ENCODE measurements at places on chromosomes 13 and 19.
A peak's percentile ranks its signal among the peaks of the same experiment; 100 is the strongest.

DNA sequence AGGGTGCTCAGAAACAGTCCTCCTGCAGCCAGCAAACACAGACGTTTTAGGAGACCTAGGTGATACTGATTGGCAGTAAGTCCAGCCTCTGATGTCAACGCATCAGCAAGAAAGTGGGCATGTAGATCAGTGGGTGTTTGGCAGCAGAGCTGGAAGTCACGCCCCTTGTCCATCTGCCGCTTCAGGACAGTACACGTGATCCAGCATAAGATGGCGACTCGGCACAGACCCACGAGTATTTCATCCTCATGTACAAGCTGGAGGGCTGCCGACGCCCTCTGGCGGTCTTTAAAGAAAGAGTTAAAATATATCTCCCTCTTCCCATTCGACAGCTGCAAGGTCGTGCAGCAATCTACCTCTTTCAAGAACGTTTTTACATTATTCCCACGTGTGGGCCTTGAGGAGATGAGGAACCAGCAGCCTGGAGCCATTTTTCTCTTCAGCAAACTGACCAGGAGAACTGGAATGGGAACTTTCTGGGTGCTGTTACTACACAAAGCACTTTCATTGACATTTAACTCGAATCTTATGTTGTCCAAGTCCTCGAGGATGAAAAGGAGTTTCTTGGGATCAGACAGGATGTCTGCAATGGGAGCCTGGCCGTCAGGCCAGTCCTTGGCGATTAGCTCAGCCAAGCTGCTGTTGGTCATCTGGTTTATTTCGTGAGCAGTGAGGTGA, 22.3 kb downstream of the NLRP11 start:
- no peak for DNase-seq

DNA sequence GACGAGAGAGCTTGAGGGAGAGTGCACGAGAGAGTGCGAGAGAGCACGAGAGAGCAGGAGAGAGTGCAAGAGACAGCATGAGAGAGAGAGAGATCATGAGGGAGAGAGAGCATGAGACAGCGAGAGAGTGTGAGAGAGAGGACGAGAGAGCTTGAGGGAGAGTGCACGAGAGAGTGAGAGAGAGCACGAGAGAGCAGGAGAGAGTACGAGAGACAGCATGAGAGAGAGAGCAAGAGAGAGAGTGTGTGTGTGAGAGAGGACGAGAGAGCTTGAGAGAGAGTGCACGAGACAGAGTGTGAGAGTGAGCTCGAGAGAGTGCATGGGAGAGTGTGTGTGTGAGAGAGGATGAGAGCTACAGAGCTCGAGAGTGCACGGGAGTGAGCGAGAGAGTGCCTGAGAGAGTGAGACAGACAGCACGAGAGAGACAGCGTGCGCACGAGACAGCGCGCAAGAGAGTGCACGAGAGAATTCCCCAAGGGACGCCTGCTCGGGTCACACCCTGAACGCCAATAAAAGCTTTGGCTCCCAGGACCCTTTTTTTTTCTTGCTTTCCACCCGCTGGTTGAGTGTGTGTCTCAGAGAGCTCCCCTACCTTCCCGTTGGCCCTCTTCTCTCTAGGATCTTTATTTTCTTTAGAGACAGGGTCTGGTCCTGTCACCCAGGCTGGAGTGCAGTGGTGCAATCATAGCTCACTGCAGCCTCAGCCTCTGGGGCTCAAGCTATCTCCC, 3.7 kb downstream of the CD70 start:
- DNase-seq: no peak

DNA sequence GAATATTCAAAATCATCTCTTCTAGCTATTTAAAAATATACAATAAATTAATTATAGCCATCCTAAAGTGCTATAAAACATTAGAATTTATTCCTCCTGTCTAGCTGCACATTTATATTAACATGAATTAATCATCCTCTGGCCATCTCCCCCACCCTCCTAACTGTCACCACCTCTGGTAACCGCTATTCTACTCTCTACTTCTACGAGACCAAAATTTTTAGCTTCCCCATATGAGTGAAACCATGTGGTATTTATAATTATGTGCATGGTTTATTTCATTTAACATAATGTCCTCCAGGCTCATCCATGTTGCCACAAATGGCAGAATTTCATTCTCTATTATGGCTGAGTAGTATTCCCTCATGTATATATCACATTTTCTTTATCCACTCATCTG, 265.2 kb downstream of the COG6 start:
- DNase-seq: no peak

DNA sequence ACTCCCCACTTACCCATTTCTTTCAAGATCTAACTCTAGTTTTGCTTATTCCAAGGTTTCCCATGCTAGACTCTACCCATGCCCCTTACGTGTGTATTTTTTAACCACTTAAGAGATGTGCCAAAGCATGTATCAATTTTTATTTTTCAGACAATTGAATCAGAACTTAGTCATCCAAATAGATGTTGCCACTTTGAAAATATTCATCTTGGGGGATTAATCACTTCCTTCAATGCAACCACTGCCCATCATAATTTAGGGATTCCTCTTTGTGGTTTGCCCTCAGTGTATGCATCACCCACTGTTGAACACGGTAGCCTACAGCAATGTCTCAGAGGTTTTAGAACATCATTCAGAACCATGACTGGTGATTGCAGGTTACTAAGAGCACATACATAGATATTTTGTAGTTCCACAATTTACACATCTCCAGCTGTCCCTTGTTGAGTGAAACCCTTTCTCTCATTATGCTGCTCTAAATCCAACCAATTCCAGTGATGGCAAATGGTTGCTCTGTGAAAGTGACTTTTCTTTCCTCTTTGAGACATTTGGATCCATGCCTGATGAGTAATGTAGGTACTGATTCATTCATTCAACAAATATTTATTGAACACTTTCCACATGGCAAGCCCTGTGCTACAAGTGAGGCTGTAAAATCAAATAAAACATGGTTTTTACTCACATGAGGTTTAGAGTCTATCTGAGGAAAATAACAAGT, 60.6 kb upstream of the SERP2 start:
- peak; percentile 81 for DNase-seq

DNA sequence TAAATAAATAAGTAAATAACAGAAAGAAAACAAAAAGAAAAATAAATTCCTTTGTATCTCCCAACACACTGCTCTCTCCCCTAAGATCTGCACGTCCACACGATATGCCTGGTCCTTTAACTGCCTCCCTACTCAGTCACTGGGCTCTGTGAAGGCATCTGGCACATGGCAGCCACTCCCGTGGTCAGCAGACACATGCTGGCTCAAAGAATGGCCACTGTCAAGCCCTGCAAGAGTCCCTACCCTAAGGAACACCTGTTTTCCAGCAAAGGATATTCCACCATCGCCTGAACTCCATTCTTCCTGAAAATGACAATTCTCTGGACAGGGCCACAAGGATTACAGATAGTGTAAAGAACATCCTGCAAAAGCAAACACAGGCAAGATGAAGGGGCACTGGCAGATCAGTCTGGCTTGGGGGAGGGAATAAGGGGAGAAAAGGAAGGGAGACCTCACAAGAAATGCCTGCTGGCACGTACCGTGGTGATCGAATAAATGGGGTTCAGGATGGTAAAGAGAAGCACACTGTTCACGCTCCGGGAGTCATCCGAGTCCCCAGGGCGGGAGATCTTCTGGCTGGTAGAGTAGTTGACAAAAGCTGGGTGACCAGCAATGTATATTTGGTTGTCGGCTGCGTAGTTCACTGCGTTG, 4.3 kb downstream of the HNRNPL start:
- DNase-seq: no peak

DNA sequence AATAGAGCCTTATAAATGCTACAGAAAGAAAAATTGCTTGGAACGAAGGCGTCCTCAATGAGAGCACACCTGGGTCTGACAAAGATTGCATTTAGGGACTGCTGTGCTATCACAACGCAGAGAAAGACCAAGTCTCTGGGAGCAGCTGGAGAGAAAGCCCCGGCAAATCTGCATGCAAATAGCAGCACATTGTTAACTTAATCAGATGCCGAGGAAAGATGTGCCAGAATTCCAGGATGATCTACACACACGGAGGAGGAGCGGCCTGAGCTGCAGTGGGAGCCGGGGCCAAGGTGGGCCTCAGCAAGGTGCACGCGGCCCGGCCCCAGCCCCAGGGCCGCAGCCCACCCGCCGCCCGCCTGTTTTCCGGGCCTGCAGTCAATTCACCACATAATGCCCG, 1.4 kb downstream of the ZNF536 start:
- DNase-seq: no peak

DNA sequence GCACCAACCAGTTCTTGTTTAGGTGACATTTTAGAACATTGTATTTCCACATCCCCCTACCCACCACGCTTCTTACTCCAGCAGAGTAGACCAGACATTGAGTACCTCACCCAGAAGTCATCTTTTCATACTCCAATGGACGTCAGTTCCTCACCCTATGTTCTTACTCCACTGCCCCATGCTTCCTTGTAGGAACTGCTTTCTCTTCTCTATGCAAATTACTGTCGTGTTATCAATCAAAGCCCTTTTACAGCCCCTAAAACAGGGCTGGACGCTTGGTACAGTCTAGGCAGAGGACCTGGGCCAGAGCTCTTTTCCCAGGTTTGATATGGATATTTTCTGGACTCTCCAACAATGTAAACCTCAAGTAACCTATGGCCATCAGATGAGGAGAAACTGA, 58.2 kb downstream of the USP12 start:
- no peak for DNase-seq
